ENCODE measurements at places on chromosomes 7 and 10.
A peak's percentile ranks its signal among the peaks of the same experiment; 100 is the strongest.

- no peak for DNase-seq
- H3K27me3 ChIP-seq = no peaks in the 10 kb centered on the region
- no peak overlapping the region for H3K27ac ChIP-seq
- peaks cover 3% of the 10 kb centered on the region for H3K36me3 ChIP-seq
Measured at GRCh38 chr7:16417906-16418305, 3.4 kb downstream of the CRPPA start.

DNA sequence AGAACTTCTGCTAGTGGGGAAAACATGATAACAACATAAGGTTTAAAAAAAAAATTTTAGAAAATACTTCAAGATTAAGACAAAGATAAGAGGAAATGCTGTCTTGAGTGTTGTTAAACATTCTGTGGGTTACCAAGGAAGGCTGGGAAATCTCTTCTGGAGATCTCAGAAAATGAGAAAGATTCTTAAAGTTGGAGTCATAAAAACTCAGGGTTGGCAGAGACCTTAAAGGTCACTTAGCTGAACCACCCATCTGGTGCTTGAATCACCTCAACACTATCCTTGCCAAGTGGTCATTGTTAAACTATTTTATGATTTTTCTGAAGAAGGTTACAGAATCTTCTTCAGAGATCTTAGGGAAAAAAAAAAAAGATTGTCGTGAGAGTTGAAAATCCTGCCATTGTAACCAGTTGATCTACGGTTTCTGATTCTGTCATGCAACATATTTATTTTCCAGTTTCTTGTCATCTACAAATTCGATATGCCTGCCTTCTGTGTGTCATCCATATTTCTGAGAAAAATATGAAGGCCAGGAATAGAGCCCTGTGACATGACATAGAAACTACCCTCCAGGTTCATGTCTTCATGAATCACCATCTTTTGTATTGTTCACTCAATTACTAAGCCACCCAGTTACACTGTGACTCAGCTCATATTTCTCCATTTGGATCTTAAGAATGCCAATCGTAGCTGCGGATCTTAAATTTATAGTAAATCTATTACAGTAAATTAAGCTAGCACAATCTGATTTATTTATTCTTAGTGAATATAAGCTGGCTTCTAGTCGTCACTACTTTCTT is 179.2 kb downstream of the ST7 start:
- H3K4me3 ChIP-seq = no peak overlapping the region
- peaks cover 9% of the 10 kb centered on the region for H3K36me3 ChIP-seq
- no peaks in the 10 kb centered on the region for H3K27me3 ChIP-seq
- DNase-seq = no peak
- H3K27ac ChIP-seq = no peak overlapping the region

GRCh38 chr10:78335371-78335690 is 301.7 kb downstream of the RPS24 start:
- no peaks in the 10 kb centered on the region for H3K27me3 ChIP-seq
- no peak for DNase-seq
- no peak overlapping the region for H3K27ac ChIP-seq
- H3K4me1 ChIP-seq = no peaks in the 10 kb centered on the region

GRCh38 chr7:74606909-74607510 is 50.5 kb upstream of the GTF2I start:
- no peak overlapping the region for H3K27ac ChIP-seq
- peaks cover 2% of the 10 kb centered on the region for H3K4me1 ChIP-seq
- H3K4me3 ChIP-seq = peak overlapping the region; percentile 64
- H3K27me3 ChIP-seq = peaks cover 3% of the 10 kb centered on the region

- H3K4me1 ChIP-seq = no peaks in the 10 kb centered on the region
- peaks cover 7% of the 10 kb centered on the region for H3K27me3 ChIP-seq
- H3K27ac ChIP-seq = no peak overlapping the region
- DNase-seq = no peak
- no peaks in the 10 kb centered on the region for H3K36me3 ChIP-seq
Measured at GRCh38 chr10:120382360-120382759, 74.7 kb upstream of the PLPP4 start.

DNA sequence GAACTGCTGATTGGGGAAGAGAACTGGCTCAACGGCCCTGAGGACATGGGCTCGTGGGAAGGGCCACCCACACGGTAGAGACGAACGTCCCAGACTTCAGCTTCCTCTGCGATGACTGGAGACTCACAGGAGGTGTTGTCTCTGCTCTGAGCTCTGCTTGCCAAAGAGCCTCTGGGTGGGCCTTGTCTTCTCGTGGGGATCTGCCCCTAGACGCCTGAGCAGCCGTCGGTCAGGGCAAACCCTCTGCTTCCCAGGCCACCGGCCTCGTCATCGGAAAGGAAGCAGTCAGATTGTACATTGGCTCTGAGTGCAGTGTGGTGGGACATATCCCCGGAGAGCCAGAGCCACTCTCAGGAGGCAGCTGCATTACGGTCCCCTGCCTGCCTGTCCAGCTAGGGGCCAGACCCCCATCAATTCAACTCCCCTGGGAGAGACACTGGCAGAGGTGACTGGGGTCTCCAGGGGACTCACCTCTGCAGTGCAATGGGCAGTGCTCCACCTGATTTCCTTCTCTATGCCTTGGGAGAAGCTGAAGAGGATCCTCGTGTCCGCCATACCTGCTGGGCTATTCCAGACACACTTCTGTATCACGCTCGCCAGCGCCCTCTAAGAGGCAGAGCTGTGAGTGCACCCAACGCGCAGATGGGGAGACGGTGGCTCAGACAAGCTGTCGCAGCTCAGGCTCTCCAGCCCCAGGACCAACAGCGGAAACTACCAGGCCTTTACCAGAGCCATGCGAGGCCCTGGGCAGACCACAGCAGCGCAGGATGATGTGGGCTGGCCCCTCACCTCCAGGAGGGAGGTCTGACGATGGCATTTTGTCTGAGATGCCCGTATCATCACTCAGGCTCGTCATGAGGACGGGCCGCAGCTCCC is 227.4 kb downstream of the TCERG1L start:
- no peak overlapping the region for H3K27ac ChIP-seq
- no peak for DNase-seq
- H3K36me3 ChIP-seq = no peaks in the 10 kb centered on the region

GRCh38 chr7:54242776-54243175 is 299.4 kb upstream of the VSTM2A start:
- H3K27me3 ChIP-seq = no peaks in the 10 kb centered on the region
- no peak for DNase-seq
- H3K36me3 ChIP-seq = no peaks in the 10 kb centered on the region
- no peak overlapping the region for H3K4me3 ChIP-seq
- H3K4me1 ChIP-seq = no peaks in the 10 kb centered on the region

GRCh38 chr10:88471899-88472298 is 111.2 kb downstream of the RNLS start:
- no peak for DNase-seq
- no peaks in the 10 kb centered on the region for H3K36me3 ChIP-seq
- no peak overlapping the region for H3K27ac ChIP-seq
- H3K4me1 ChIP-seq = no peaks in the 10 kb centered on the region
- H3K4me3 ChIP-seq = no peak overlapping the region

DNA sequence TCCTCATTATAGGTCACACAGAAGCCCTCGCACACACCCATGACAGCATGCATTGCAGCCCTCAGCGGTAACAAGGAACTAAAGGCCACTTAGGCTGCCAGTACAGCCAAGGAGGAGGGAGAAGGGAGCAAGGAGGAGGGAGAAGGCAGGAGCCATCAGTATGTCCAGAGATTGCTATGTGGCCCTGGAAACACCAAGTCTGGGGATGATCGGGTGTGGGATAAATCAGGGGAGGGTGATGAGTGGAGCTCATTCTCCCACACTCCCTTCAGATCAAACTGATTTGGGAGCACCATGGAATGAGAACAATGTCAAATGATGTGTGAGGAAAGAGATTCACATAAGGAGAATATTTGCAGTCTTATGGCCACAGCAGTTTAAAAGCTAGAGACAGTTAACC is 350.9 kb downstream of the TNS3 start:
- H3K27ac ChIP-seq = no peak overlapping the region
- no peak for DNase-seq
- H3K36me3 ChIP-seq = no peaks in the 10 kb centered on the region
- H3K27me3 ChIP-seq = peaks cover 10% of the 10 kb centered on the region

DNA sequence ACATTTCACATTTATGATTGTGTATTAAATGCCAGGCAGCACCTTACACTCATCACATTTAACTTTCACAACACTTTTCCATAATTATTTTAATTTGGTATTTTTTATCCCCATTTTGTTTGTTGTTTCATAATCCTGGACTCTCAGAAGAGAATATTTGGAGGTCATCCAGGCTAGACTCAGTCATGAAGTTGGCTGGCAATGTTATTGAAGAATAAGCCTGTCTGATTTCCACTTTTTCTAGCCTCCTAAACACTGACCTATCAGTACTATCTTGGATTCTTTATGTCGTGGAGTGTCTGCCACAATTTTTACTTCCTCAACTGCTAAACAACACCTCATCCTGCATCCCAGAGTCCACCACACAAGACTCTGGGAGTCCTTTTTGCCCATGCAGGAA is 372.3 kb upstream of the NRP1 start:
- H3K27ac ChIP-seq = no peak overlapping the region
- no peak for DNase-seq
- peaks cover 9% of the 10 kb centered on the region for H3K27me3 ChIP-seq
- no peaks in the 10 kb centered on the region for H3K36me3 ChIP-seq
- H3K4me1 ChIP-seq = no peaks in the 10 kb centered on the region
- H3K4me3 ChIP-seq = no peak overlapping the region

DNA sequence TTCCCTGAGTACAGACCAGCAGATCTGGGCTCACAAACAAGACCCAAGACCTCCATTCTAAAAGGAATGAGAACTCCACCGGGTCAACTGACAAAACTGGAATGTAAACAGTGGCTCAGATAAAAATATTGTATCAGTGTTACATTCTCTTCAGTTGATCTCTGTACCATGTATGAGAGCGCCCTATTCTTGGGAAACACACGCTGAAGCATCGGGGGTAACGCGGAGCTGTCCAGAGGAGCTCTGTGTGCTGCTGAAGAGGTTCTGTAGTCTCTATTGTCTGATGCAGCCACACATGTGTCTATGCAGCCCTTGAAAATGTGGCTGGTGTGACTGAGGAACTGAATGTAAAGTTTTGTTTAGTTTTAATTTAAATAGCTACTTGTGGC is 39.7 kb downstream of the HIPK2 start:
- H3K4me3 ChIP-seq = no peak overlapping the region
- peaks cover 28% of the 10 kb centered on the region for H3K4me1 ChIP-seq
- H3K27ac ChIP-seq = peak overlapping the region; percentile 88
- no peak for DNase-seq
- H3K27me3 ChIP-seq = no peaks in the 10 kb centered on the region

- no peak overlapping the region for H3K27ac ChIP-seq
- H3K36me3 ChIP-seq = no peaks in the 10 kb centered on the region
- DNase-seq = no peak
- no peaks in the 10 kb centered on the region for H3K4me1 ChIP-seq
- no peaks in the 10 kb centered on the region for H3K27me3 ChIP-seq
- H3K4me3 ChIP-seq = no peak overlapping the region
Measured at GRCh38 chr7:46174196-46174580, 253.1 kb upstream of the IGFBP3 start.

- peaks cover 2% of the 10 kb centered on the region for H3K4me1 ChIP-seq
- H3K27ac ChIP-seq = no peak overlapping the region
- H3K4me3 ChIP-seq = no peak overlapping the region
- no peaks in the 10 kb centered on the region for H3K27me3 ChIP-seq
- no peak for DNase-seq
Measured at GRCh38 chr7:445563-446288, 73.9 kb downstream of the PDGFA start.

GRCh38 chr7:106731646-106732444 is 70.9 kb upstream of the CCDC71L start:
- DNase-seq = no peak
- no peak overlapping the region for H3K4me3 ChIP-seq
- peaks cover 40% of the 10 kb centered on the region for H3K4me1 ChIP-seq
- peaks cover 5% of the 10 kb centered on the region for H3K36me3 ChIP-seq
- no peaks in the 10 kb centered on the region for H3K27me3 ChIP-seq
- no peak overlapping the region for H3K27ac ChIP-seq

DNA sequence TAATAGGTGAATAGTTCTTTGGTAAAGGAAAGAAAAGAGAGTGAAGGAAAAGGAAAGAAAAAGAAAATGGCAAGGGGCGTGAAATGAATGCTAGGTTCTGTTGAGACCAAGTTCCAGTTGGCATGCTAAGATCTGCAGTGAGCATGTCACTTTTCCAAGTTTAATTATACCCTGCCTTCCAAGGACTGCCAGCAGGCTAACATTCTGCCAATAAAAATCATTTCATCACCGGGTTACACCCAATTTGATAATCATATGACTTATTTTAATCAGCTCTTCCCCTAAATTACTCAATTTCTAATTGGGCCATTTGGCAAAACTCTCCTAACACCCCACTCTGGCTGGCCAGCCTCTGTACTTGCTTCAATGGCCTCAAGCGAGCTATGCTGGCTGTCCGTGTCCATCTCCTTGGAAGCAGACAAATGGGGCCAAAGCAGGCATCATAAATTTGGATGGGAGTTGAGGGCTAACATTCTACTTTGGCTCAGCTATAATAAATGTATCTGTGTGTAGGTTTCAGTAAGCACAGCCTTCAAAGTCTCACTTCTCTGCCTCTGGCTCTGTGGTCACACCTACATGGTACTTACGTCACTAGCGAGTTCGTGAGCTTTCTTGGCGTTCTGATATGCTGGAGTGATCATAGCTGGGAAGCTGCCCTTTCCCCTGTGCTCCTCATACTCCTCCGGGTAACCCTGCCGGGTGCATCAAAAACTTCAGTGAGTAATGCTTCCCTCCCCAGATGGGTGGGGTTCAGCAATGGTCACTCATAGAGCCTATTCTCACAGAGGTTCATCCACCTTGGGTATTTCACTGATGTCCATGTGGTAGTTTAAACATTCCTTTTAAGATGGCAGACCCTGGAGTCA is 17.3 kb downstream of the NRAP start:
- H3K4me1 ChIP-seq = peaks cover 8% of the 10 kb centered on the region
- peaks cover 16% of the 10 kb centered on the region for H3K27me3 ChIP-seq
- H3K36me3 ChIP-seq = no peaks in the 10 kb centered on the region
- no peak overlapping the region for H3K27ac ChIP-seq

GRCh38 chr10:79269443-79269842 is 77.8 kb upstream of the PPIF start:
- no peaks in the 10 kb centered on the region for H3K27me3 ChIP-seq
- H3K27ac ChIP-seq = no peak overlapping the region
- no peak overlapping the region for H3K4me3 ChIP-seq
- H3K4me1 ChIP-seq = peaks cover 7% of the 10 kb centered on the region

- H3K36me3 ChIP-seq = no peaks in the 10 kb centered on the region
- no peak for DNase-seq
- no peak overlapping the region for H3K4me3 ChIP-seq
Measured at GRCh38 chr10:122617476-122618270, 57.1 kb downstream of the DMBT1 start.

DNA sequence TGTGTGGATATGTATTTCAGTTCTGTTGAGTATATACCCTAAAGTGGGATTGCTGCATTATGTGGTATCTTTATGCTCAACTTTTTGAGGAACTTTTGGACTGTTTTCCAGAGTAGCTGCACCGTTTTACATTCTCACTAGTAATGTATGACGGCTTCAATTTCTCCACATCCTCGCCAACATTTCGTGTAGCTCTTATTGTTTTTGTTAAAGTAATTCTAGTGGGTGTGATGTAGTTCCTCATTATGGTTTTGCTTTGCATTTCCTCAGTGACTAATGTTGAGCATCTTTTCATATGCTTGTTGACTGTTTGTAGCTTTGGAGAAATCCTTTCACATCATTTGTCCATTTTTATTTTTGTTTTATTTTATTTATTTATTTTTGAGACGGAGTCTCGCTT is 4.5 kb downstream of the STMP1 start:
- no peak for DNase-seq
- peaks cover 44% of the 10 kb centered on the region for H3K4me1 ChIP-seq
- no peak overlapping the region for H3K27ac ChIP-seq
- H3K4me3 ChIP-seq = no peak overlapping the region
- H3K27me3 ChIP-seq = peaks cover 3% of the 10 kb centered on the region
